ENCODE measurements at places on chromosomes 3 and 15.

DNA sequence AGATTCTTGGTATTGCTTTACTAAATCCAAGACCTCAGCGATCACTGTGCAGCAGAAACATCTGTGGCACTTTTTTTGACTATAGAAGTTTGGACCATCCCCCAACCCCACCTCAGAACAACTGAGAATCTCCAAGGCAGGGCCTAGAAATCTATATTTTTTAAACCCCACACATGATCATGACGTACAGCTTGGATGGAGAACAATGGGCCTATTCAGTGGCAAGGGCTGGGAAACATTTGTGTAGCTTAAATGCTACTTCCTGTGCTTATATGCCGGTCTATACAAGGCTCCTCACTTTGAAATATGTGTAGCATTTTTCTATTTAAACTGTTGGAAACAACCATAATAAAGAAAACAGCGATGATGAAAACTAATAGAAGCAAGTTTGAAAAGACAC lies 55.1 kb upstream of the SPRED1 start:
- DNase-seq, result no peak

DNA sequence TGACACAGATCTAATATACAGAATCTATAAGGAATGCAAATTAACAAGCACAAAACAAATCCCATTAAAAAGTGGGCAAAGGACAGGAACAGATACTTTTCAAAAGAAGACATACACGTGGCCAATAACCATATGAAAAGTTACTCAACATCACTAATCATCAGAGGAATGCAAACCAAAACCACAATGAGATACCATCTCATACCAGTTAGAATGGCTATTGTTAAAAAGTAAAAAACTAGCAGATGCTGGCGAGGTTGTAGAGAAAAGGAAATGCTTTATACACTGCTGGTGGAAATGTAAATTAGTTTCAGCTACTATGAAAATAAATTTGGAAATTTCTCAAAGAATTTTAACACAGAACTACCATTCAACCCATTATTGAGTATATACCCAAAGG lies 50.7 kb downstream of the ADAMTS17 start:
- DNase-seq, result no peak

GRCh38 chr3:46932455-46933225 lies 43.9 kb downstream of the CCDC12 start:
- DNase-seq, result no peak

DNA sequence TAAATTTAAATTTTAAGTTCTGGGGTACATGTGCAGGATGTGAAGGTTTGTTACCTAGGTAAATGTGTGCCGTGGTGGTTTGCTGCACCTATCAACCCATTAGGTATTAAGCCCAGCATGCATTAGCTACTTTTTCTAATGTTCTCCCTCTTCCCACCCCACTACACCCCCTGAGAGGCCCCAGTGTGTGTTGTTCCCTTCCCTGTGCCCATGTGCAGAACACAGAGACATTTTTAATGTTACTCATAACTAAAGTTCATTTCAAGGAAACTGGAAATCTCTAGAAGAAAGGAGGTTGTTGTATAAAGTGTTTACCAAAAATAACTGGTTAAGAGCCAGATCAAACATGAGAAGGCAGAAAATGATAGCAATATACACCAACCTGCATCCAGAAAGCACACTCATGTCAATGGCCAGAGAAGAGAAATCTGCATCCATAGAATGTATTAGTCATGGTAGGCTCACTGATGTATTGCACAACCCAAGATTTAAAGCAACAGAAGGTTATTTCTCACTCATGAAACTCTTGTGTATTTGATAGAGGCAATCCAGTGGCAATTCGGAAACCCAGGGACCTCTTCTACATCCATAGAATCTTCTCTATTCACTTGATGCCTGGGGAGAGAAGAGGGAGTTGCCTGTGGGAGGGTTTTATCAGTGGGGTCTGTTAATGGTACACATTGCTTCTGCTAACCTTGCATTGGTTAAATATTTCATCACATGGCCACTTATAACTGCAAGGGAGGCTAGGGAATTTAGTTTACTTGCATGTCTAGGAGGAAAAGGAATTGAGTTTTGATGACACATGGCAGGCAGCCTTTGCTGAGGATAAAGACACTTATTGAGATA lies 321.9 kb upstream of the RASGRP1 start:
- no peak for DNase-seq

DNA sequence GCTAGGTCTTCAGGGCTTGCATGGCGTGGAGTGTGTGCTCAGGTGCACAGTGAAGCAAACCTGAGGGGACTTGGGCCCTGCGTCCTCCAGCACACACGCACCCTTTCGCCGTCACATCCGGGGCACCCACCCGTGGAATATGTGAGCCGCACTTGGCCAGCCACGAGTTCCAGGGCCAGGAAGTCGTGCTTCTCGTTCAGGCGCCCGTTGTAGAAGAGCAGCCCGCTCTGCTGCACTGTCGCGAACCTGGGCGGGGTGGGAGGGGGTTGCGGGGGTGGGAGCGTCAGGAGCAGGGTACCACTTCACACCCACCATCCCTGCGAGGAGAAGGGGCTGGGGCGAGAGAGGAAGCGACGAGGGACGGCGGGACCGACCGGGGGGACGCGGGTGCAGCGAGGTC lies 7.1 kb downstream of the CELSR3 start:
- no peak for DNase-seq

DNA sequence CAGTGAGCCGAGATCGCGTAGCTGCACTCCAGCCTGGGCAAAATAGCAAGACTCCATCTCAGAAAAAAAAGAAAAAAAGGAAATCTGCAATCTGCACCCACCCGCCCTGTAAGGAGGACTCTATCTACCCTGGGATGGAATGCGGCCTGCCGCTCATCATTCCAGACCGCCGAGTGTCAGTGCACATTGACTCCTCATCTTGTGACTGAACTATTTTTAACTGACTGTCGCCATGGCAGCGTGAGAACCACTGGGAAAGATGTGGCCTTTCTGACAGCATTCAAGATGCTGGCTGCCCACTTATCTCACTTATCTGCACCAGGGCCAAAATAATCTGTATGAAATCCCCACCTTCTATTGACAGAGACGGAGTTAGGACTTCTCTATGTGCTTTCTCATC lies 38.8 kb upstream of the ANKRD34C start:
- no peak for DNase-seq

DNA sequence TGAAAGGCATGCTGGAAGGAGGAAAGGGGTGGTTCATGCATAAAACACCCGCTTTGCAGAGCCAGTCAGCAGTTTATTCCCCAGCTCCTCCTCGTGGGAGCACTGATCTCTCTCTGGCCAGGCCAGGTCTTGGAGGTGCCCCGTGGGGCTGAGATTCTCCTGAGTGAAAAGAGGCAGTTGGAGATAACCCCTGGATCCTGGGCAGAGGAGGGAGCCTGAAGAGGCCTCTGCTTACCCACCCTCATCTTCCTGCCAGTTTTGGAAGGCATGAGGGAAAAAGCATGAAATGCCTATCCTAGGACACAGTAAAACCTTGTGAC lies 108.3 kb downstream of the SEMA5B start:
- no peak for DNase-seq

GRCh38 chr3:96869316-96869715 lies 54.9 kb downstream of the EPHA6 start:
- no peak for DNase-seq

DNA sequence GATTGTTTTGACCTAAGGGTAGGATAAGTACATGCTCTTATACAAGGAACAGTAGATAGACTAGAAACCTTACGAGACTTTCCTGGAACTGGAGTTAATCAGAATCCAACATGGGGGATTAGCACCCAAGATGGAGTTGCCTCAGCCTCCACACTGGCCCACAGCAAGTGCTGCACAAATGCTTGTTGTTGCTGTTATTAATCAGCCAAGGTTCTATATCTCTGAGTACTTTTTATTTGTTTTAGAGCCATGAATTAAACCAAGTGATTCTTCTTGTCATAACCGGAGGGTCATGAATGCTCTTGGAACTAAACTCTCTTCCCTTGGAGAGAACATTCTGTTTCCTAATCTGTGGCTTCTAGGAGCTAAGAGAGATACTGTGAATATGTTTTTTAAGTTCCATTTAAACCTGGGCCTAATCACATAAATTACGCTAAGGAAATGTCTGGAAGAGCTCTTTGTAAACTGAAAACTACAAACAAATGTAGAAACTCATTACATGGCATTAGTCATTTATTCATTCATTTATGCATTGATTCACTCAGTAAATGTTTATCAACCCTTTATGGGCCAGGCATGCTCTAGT lies 5.7 kb upstream of the IL16 start:
- no peak for DNase-seq

DNA sequence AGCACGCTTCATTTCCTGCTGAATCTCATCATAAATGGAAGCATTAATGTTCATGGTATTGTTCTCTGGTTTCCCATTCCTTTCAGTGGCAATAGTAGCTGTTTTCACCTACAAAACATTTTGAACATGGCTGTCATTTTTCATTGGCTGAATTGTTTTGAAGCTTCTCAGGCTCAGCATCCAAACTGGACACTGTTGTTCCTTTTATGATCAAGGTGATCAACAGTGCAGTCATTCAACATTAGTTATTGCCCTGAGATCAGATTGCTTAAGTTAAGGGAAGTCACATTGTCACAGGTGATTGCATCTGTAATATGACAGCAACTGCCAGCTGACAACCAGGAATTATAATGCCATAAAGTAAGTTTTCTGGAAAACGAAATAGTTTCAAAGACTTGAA lies 46.9 kb downstream of the SATB1 start:
- no peak for DNase-seq

- DNase-seq, result no peak
Measured at GRCh38 chr15:80780416-80781221, 1.4 kb downstream of the CEMIP start.

- DNase-seq, result no peak
Measured at GRCh38 chr15:38846346-38846745, 281.7 kb upstream of the RASGRP1 start.

GRCh38 chr3:124397088-124397487 lies 333.2 kb upstream of the UMPS start:
- DNase-seq, result no peak

DNA sequence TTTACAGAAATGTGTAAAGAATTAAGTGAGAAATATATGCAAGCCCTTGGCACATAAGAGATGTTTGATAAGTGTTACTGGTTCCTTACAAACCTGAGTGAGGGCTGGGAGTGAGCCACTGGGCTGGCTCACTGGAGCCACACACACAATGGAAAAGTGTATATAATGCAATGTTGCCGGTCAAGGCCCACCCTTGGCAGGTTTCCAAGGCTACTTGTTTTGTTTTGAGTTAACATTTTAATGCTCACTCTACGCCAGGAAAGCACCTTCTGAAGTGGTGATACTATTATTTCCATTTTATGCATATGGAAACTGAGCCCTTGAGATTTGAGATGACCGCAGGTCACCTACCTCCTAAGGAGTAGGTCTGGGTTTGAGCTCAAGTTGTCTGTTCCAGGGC lies 71.8 kb upstream of the FHIT start:
- no peak for DNase-seq

DNA sequence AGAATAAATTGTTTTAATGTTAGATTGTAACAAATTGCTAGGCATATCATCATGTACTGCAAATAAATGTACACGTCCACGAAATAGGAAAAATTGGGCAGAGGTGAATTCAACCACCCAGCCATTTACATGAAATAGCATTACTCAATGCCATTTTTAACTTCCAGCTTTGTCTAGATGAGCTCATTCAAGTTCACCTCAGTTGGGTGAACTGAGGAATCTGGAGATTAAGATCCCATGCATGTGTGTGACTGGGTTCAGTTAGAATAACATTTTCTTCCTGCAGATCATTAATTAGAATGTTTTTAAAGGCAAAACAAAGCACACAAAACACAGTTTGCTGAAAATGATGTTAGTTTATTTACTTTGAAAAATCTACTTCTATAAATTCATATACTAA lies 767.8 kb upstream of the GOLIM4 start:
- DNase-seq, result no peak

DNA sequence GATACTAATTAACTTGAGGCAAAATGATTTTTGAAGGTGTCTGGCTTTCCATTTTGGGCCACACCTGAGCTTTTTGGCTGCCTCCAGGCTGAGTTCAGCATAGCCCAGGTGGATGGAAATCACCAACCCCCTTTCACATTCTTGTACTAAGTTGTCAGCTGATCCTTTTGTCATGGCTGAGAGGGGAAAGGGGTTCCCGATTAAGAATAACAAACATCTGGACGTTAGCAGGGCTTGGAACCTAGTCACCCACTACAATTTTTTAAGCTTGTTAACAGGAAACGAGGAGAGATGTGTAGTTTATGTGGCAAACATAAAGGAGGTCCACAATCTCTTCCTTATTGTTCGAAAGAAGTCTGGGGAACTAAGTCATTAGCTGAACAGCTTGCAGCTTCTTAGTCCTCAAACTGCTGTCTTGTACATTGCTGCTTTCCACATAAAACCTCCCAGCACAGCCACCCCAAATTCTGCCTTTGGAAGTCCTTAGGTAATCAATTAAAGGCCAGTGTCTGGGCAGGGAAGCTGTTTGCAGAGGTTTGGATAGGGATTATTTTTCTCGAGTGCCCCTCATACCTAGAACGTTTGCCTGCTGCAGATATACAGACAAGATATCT lies 5.0 kb downstream of the NR2F2 start:
- no peak for DNase-seq

DNA sequence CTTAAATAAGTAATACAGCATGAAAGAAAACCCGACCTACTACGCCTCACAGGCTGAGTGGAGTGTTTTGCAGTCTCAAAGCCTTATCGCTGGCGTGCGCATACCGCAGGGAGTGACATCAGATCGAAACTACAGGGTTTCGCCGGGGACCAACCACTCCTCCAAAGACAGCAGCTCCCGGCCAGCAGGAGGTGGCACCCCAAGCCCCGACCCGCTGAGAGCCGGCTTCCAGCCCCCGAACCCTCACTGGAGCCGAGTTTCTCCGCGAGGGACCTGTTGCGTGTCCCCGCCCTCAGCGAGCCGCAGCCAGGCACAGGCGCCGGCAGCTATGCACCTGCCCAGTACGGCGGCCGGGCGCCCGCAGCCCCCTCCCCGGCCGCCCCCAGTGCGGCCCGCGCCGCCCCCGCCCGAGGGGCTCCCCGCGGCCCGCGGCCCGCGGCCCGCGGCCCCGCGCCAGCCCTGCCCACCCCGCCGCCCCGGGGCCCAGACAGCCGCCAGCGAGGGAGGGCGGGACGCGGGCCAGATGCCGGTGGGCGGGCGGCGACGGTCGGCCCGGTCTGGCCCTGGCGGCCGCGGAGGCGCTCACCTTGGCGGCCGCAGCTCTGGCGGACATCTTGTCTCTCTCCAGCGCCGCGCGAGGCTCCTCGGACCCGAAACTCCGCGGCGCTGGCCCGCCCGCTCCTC lies 710 bp downstream of the TJP1 start:
- DNase-seq, result no peak

DNA sequence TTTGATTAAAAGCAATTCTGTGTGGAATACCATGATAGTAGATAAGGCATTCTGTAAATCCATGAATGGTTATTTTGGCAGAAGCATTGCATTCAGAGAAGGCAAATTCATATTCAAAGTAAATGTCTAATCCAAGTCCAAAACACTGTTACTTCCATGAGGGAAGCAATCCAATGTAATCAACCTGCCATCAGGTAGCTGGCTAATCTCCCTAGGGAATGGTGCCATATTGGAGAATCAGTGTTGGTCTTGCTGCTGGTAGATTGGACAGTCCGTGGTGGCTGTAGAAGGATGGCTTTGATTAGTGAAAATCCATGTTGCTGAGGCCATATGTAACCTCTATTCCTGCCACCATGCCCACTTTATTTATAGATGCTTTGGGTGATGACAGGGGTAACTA lies 72.1 kb upstream of the TNIK start:
- DNase-seq, result no peak

Data from Panc1 (cell line).